ENCODE measurements at places on chromosomes 7 and 10.

GRCh38 chr10:106997721-106998120, 166.8 kb downstream of the SORCS1 start:
- DNase-seq = no peak

GRCh38 chr7:7563269-7563668, 3.4 kb upstream of the MIOS start:
- DNase-seq = no peak

DNA sequence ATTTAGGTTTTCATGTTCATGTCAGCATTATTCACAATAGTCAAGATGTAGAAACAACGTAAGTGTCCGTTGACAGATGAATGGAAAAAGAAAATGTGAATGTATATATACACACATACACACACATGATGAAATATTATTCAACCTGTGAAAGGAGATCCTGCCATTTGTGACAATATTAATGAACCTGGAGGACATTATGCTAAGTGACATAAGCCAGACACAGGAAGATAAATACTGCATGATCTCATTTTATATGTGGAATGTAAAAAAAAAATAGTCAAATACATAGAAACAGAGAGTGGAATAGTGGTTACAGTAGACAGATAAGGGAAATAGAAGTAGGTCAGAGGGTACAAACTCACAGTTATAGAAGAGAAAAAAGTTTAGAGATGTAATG, 651.1 kb upstream of the MKI67 start:
- no peak for DNase-seq

- DNase-seq = no peak
Observed at GRCh38 chr7:12646139-12646538, 41.3 kb upstream of the ARL4A start.

DNA sequence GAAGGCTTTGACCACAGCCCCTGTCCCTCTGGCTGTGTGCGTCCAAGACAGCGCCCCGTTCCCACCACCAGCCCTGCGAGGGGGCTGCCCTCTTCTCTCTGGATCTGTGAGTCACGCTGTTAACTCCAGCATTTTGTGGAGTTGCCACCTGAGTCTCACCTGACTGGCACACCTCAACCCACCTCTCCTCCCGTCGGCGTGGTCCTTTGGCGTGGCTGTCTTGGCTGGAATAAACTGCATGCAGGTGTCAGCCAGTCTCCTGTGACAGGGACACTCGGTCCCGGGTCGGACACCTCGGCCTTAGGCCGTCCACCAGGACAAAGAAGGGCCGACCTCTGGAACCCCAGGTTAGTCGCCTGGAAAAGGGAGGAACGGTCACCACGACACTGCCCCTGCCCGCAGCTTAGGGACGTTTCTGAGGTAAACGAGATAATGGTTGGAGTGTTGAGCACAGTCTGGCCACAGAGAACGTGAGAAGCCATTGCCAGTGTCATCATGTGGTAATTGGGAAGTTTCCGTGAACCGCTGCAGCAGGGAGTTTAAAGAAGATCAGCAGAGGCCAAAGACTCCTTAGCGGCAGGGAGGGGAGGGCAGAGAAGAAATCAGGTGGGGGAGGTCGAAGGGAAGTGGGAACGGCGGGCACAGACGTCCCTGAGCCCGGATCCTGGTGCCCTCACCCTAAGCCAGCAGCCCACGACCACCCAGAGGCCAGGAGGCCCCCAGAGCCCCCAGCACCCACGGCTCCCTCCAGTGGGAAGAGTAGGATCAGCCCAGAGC, 73.6 kb upstream of the FAM20C start:
- no peak for DNase-seq

DNA sequence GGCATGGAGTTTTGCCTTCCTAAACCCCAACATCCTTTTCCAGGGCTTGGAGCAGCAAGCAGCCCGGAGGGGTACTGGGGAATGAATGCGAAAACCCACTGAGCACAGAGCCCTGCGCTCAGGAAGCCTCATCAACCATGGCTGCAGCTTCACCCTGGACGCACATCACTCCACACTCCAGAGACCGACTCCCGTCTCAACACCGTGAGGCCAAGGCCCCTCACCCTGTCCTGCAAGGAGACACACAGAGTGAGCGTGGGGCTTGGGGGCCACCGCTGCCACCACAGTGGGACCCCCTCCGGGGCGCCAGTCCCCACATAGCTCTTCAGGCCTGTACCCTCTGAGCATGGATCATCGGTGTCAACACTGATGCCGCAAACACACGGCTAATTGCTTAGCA, 41.9 kb downstream of the DPYSL4 start:
- DNase-seq = no peak

GRCh38 chr7:155247479-155248365, 50.0 kb upstream of the INSIG1 start:
- no peak for DNase-seq

DNA sequence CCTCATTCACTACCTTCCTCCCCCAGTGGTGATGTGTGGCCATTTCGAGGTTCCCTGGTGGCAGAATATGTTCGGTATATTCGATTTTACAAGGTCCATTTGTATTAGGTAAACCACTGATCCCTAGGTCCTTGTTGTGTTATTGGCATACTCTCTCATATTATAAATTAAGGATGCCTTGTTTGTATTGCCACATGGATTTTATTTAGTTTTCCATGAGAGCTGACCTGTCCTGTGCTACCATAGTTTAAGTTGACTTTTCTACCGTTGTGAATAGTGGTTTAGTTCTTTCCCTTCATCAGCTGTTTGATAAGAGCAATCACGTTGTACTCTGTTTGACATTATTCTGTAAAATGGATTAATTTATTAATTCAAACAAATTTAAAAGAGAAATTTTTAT, 29.4 kb downstream of the ZNRF2 start:
- no peak for DNase-seq

GRCh38 chr10:26524161-26524896, 86.2 kb downstream of the APBB1IP start:
- no peak for DNase-seq

- DNase-seq = no peak
Observed at GRCh38 chr7:108299251-108299973, 156.8 kb downstream of the NRCAM start.

DNA sequence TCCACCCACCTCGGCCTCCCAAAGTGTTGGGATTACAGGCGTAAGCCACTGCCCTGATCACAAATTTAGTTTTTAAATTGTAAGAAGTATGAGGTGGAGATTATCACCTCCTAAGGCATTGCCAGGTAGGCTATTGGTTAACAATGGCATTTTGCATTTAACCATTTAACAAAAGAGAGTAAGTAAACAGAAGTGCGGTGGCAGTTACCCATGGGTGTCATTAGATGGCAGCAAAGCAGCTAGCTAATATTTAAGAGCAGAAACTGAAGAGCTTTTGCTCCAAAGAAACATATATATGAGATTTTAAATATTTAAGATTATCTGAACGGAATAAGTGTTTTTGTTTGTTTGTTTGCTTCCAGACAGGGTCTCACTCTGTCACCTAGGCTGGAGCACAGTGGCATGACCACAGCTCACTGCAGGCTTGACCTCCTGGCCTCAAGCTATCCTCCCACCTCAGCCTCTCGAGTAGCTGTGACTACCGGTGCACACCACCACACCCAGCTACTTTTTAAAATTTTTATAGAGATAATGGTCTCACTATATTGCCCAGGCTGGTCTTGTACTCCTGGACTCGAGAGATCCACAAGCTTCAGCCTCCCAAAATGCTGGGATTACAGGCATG, 325.5 kb upstream of the C7orf33 start:
- DNase-seq = no peak

GRCh38 chr7:54037873-54038272, 504.3 kb upstream of the VSTM2A start:
- no peak for DNase-seq

DNA sequence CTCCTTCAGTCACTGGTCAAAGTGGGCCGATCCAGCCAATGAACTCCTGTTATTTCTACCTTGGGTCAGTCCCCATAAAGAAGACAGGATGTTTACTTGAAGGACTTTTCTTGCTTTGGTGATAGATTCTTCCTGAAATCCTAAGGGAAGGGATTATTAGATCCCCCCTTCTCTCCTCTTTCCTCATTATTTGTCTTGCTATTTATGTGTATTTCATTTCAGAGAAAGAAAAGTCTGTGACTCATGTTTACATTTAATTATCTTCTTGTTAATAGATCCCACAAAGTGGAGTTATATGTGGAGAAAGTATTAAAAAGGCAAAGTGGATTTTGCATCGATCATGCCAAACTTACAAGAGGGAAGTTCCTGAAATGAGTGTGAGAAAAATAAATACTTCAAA, 341.5 kb downstream of the PHTF2 start:
- no peak for DNase-seq

GRCh38 chr7:123367484-123368122, 166.8 kb downstream of the IQUB start:
- DNase-seq = no peak

DNA sequence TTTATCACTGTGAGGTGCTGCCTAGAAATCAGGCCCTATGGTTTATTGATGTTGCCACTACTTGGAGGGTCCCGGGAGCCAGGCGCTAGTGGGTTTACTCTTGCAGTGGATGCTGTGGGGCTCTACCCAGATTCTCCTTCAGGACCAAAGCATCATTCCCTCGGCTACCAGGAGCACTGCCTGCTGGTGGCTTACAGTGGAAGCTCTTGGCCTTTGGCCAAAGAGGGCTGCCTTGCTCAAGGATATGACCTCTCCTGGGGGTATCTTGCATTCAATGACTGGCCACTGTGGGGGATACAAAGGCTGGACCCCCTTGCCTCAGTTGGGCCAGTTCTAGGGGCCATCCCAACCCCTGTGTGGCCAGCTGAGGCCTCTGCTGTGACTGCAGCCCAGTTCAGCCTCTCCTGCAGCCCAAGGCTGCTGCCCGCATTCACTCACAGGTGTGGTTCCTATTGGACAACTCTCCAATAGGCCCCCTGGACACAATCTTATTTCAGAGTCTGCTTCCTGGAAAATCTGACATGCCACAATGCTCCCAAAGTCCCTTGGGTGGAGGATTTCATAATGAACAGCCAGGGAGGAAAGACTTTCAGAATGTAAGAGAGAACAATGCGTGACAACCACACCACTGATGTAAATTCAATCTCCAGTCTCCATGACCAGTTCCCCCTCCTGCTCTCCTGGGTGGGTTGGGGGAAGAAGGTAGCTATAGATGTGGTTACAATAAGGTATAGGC, 196.3 kb downstream of the SNX10 start:
- DNase-seq = no peak

GRCh38 chr10:126964190-126964589, 59.0 kb downstream of the DOCK1 start:
- DNase-seq = no peak

DNA sequence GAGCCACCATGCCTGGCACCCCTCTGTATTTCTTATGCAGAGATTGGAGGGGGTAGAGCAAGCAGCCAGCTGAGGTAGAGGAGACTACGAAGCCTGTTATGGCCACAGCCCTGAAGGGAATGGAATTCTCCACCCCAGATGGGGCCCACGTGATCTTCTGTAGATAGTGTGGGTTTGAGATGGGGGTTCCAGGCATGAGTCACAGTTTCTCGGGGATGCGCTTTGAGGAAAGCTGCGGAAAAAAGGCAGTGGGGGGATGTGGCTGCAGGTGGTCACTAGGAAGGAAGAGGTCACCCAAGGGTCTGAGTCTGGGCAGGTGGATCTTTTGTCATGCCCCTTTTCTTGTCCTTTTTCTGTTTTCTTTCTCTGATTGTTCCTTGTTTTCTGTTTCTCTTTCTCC, 11.5 kb downstream of the FAM131B start:
- no peak for DNase-seq

- no peak for DNase-seq
Observed at GRCh38 chr10:69494626-69495558, 43.6 kb downstream of the TSPAN15 start.

DNA sequence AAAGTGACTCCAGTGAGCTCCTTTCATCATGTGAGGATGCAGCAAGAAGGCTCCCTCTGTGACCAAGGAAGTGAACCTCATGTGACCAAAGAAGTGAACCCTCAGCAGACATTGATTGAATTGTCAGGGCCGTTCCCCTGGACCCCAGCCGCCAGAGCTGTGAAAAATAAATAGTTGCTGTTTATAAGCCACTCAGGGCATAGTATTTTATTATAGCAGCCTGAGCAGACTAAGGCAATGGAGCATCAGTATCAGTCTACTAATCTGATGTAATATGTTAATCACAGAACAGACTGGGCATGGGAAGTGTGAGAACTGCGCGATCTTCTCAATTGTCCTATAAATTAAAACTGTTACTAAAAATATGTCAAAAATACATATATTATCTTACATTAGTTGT, 384.5 kb upstream of the PRKCQ start:
- no peak for DNase-seq

- DNase-seq = no peak
Observed at GRCh38 chr10:79314761-79315601, 32.3 kb upstream of the PPIF start.

- DNase-seq = peak; percentile 30
Observed at GRCh38 chr10:24463611-24464426, 254.9 kb downstream of the KIAA1217 start.

DNA sequence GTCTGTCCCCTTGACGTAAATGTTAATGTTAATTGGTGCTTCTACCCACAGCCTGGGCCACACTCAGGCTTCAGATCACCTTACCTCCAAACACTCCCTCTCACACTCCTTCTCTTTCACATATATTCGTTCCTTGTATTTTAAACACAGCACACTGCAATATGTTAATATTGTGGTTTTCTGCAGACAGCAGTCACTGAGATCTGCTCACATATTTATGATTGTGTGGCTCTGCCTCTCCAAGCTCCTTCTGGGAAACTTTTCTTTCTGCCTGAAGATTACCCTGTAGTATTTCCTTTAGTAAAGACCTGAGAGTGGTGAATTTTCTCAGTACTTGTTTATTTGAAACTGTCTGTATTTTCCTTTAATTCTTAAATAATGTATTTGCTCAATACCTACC, 104.7 kb downstream of the VWC2 start:
- no peak for DNase-seq

DNA sequence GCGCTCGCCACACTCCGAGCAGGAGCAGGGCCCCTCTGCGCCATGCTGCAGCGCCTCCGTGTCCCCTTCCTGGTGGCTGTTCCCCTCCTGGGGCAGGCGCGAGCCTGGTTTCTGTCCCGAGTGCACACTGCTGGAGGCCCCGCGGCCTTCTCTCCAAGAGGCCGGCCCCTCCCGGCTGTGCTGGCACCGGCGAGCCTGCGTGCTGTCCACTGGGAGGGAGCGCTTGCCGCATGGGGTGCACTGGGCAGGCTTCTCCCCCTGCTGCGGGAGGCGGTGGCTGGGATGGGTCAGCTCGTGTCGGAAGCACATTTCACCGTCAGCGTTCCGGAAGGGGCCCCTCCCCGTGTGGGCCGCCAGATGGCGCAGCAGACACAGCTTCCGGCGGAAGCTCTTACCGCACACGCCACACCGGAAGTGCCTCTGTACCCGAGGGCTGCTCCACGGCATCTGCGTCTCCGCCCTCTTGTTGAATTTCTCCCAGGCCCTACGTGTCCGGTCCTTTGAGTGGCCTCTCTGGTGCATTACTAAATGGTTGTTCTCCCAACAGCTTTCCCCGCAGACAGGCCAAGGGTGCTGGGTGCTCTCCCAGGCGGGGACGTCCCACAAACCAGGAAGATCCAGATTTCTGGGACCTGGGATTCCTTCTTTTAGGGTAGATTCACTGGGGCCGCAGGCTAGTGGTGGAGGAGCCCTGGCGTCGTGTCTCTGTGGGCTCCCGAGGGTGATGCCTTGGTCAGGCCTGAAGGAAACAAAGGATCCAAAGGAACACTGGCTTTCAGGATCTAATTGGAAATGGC, 18.7 kb downstream of the ZNF786 start:
- peak; percentile 59 for DNase-seq

- no peak for DNase-seq
Observed at GRCh38 chr7:67620216-67620933, 623.7 kb downstream of the TYW1 start.
